ENCODE measurements at places on chromosomes 12 and 14.

DNA sequence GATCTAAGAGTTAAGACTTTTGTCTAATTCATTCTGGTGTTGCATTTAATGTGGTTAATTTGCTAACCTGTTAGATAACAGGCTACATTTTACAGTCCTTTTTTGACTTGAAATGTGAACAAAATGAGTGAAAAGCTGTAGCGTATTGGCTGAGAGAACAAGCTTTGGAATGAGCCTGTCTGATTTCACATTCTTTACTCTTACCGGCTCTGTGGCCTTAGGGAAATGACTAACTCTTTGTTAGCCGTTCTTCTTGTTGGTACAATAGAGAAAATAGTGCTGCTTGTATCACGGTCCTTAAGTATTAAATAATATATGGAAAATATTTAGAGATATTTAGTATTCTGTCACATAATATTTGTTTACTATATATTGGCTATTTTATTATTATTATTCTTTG is 1.9 kb downstream of the MNAT1 start:
- no peak for DNase-seq

- no peak for DNase-seq
These were observed 32.6 kb upstream of the DHRS7 start for GRCh38 chr14:60197629-60198303.

DNA sequence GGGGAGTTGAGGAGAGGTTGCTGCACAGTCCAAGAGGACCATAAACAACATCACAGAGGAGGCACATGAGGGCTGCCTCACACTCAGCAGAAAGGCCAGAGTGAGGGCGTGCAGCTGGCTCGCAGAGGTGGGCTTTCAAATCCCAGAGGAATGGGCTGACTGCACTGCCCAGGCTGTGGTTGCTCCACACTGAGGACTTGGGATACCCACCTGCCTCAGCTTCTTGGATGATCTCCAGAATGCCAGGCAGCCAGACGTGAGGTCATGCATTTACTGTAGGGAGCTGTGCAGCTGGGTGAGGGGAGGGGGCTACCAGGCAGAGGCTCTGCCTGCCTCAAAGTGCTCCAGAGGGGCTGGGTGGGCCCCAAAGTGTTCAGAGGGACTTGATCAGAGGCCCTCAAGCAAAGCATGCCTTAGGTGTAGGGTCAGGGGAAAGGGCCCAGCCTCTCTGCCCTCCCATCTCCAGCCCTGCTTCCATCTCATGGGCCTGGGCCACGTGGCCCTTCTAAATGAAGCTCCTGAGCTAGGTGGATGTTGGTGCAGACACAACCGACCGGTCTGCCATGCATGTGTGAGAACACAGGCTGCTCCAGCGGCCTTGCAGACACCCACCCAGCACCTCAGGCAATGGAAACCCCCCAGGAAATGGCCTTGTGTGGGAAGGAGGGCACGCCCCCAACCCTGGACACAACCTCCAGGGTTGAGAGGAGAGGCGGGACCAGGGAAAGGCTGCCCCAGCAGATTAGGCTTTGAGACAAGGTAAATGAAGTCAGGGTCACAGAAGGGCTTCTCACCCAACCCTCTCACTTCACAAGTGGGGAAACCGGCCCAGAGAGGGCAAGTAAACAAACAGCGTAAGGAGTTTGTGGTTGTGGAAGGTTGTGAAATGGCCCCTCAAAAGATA is 90.8 kb downstream of the NTF3 start:
- DNase-seq = peak; percentile 52

DNA sequence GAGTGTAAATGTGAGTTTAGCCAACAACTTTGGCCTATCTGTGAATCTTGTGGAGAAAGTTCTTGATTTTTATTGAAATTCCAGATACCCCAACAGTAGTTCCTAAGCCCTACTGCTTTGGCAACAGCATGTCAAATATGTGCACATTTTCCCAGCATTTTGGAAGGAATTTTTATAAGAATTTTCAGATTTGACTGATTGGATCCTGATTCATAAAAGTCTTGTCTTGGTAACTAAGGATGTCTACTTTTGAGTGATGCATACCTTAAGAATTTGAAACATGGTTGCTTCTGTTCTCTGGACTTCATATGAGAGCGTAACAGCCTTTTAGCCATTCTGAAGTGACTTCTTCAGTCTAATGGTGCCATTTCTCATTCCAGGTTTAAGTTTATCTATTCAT is 106.7 kb downstream of the ANO4 start:
- no peak for DNase-seq

DNA sequence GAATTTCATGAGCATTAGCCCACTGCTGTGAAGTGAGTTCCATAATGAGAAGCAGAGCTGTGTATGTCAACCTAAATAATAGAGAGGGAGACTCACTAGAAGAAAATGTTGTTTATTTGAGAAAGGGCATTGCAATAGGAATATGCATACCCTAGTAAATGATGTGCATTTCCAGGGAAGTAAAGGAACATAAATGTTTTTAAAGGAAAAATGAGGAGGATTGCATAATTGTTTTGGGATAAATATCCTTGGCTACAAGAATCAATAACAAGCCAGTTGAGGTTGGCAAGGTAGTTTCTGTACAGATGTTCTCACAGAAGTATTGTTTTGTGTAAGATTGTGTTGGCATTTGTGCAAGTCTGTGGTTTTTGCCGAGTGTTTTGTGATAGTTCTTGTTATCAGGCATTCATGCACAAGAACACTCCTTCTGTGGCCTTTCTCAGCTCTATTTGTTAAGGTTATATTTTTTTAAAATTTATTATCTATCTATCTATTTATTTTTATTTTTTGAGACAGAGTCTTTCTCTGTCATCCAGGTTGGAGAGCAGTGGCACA is 47.1 kb downstream of the EMP1 start:
- DNase-seq = no peak

DNA sequence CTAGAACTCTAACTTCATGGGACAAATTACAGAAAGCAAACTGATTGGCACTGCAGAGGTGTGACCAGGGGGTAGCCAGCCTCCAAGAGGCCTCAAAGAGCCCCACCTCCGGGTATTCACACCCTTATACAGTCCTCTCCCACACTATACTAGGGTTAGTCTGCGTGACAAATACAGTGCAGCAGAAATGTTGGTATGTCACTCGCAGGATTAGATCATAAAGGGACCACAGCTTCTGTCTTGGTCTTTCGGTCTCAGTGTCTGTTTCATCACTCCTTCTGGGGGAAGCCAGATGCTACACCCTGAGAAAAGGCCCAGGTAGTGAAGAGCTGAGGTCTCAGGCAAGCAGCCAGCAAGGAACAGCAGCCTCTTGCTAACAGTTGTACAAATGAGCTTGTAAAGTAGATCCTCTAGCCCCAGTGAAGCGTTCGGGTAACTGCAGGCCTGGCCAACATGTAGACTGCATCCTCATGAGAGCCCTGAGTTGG is 68.9 kb upstream of the SAV1 start:
- no peak for DNase-seq

DNA sequence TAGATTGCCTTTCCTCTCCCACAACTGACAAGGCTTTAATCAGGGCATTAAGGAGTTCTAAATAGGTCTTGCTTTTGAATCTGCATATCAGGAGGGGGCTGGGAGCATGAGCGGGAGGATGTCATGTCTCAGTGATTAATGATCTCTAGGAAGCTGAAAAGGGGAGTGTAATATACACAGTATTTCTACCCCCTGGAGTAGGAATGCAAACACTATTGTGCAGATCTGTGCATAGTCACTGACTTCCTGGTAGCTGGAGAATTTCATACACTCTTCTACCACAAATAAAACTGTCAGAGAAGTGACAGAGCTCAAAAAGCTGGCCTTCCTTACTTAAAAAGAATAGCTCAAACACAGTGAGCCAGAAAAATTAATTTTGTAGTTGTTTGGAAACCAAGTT is 65.8 kb downstream of the RIC8B start:
- DNase-seq = peak; percentile 6

DNA sequence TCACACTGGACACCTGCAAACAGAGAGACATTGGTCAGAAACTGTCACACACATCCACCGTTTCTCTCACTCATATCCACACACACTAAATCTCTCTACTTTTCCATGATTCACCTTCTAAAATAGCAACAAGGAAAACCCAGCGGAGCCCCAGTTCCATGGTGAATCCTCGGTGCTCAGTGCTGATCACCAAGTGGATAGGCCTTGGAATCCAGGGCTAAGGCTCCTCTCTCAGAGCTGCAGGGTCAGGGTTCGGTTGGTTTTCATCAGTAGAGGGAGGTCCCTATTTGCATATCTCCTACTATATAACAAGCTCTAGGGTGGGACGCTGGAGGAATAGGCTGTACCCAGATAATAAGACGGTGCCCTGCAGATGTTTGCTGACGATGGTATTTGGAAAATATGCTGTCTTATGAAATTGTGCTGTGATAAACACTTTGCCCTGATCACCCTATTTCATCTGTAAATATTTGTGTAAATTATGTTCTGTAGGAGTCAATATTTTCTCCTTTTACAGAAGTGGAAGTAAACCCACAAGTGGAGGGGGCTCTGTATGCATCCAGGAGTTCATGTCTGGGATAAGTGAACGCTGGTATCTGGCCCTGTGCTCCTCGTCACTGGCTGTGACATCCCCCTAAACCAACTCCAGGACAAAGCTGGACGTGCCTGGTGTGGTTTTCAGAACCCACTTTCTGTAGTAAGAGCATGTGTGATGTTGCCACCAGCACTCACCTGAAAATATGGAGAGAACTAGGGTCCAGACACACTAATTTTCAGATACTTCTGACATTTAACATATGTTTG is 709.2 kb downstream of the TMEM121 start:
- no peak for DNase-seq

GRCh38 chr12:124520265-124520701 is 47.1 kb downstream of the NCOR2 start:
- peak; percentile 20 for DNase-seq

- DNase-seq = no peak
These were observed 76.3 kb downstream of the SCAF11 start for GRCh38 chr12:45914090-45914489.

DNA sequence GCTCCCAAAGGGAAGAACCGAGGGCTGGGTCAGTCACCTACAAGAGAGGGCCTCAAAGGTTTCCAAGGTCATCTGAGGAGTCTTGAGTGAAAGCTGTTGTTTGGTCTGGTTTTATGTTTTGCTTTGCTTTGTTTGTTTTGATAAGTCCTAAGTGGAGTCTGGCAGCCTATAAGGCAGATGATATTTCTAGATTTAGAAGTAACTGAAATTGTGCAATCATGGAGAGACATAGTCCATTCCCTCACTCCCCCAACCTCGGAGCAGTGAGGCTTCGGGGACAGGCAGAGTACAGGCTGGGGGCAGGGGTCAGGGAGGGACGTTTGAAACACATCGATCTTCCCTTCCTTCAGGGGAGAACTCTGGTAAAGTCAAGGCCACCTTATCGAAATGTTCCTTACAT is 42.3 kb downstream of the TTC9 start:
- no peak for DNase-seq

DNA sequence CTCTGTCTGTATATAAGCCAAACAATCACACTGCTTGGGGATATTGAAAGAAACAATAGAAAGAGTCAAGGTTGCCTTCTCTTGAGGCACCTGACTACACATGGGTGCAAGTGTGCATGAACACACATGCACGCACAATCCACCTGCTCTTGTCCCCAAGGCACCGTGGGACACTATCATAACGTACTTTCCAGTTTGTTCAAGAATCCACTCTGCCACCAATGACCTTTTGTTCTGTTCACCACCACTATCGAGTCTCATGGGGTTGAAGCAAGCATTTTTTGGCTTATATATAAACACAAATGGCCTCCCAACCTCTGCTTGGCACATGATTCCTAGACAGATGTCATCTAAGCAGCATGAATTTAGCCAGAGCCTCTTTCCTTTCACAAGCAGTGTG is 365.4 kb downstream of the EMP1 start:
- no peak for DNase-seq

GRCh38 chr14:27078191-27078590 is 480.4 kb upstream of the NOVA1 start:
- no peak for DNase-seq

DNA sequence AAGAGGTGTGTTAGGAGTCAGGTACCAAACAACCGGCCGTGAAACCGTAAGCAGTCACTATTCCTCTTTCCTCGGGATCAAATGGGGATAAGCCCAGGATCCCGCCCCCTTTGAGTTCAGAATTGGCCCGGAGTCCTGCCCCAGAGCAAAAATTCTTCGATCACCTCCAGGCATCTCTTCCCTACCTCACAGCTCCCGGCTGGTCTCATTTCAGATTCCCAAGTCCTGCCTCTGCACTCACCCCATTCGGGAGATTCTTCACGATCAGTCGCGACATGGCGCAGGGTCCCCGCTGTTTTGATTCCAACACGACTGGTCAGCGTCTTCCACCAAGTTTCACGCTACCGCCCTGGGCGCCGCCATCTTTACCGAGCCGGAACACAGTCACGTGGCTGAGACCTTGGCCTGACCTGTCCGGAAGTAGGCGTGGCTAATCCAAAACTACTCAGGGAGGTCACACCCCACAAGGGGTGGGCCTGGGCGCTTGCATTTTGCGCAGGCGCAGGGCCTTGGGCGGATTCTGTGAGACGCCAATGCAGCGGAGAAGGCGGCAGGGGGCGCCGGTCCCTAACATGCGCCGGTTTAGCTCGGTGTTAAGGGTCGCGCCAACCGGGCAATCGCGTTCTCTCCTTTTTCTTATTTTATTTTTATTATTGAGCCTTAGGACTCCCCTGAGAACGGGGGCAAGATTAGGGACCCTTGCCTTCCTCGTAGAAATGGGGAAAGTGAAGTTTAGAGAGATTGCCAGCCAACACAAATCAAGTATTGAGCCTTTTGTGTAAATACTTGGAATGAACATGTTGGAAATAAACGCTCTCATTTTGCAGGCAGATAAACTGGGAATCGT is at the start of gene RBM19:
Gene RBM19, minus strand, starts transcription at position 375 of the 847 bp plus-strand sequence. Its CDS starts 98 bp downstream, at position 277.
- peak; percentile 93 for DNase-seq

GRCh38 chr12:125186471-125187147 is 121.4 kb downstream of the AACS start:
- DNase-seq = no peak

DNA sequence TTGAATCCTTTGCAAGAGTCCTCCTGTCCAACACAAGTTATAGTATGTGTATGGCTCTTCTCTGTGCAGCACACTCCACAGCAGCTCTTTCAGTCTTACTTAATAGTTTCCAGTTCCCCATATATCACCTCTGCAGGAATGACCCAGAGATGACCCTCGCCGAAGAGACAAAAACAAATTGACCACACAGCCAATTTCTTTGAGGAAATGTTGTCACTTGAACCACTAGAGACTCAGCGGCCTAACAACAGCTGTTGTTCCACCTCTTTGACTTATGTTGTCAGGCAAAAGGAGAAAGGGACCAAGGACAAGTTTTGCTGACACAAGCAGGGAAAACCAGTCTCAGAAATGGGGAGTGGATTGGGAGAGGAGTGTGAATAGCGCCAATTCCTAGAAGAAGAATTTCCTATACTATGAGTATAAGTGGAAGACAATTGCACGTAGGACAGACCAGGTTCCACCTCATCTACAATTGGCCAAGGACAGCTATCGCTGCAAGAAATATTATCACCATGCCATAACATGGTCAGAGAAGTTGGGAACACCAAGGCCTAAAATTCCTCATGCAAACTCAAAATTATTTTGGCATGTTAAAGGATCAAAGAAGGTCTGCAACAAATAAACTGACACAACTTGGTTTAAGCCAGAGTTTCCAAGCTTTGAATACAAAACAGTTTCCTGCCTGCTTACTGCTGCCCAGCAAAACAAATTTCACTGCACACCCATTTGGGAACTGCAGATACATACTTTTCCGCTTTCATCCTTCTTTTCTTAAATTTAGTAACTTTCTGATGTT is 41.7 kb upstream of the ITPR2 start:
- no peak for DNase-seq

Data from NCI-H1092 treated with DMSO at 0.1 percent for 48 hours (cell line).